ENCODE measurements at places on chromosomes 16 and 17.

DNA sequence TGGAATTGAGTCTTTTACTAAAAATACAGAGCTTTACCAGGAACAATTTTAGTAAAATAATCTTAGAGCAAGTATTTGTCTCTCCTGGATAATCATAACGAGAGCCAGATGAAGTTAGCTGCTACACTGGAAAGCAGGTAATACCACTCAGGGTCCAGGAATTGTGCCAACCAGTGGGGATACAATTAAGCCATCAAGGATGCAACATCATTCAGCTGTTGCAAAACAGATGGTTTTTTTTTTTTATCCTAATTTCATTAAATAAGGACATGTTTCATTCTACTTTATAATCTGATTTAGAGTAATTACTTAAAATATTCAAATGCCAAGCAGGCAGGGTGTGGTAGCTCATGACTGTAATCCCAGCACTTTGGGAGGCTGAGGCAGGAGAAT, 10.2 kb downstream of the MMD start:
- no peak for DNase-seq

DNA sequence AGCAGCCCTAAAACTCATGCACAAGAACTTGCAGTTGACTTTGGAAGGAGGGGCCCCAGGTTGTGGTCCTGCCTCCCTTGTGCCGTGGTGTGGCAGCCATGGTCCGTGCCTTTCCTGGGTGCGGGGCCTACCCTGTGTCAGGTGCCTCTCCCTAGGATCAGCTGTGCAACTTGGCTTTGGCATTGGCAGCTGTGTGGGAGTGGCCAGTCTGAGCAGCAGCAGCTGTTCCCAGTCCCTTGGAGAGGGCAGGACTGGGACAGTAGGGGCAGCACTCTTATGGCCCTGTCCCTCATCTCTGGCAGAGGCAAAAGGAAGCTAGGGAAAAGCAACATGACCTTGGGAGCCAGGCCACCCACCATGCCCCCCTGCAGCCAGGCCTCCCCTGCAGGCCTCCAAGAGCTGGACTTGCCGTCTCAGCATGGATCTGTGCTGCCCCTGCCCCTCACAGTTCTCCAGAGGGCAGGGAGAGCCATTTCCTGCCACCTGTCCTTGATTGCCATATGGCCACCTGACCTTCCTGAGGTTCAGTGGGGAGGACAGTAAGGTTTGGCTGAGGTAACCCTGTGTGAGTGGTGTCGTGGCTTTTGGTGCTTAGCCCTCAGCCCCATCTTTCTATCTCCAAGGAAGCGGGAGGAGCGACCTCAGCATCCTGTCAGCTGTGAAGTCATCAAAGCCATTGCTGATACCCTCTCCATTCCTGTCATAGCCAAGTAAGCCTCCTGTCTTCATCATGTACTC, 15.5 kb upstream of the NFATC3 start:
- peak; percentile 68 for DNase-seq

GRCh38 chr16:29650771-29651170, 12.3 kb upstream of the SPN start:
- no peak for DNase-seq

DNA sequence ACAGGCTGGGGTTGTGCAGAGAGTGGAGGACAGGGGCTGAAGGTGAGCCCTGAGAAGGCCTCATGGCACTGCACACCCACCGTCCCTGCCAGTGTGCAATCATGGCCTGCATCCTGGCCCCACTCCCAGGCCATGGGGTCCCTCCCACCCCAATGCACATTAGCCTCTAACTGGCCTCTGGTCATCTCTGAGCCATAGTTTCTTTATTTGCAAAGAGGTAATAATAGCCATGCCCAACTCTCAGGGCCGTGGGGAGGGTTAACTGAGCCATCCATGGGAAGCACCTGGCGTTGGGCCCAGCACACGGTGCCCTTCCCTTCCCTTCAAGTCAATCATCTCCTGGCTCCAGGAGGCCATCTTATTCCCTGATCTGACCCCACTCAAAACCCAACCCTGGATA, 10.8 kb upstream of the ITGA3 start:
- no peak for DNase-seq

- DNase-seq = no peak
Measured at GRCh38 chr17:630801-631200, 83.8 kb downstream of the VPS53 start.

DNA sequence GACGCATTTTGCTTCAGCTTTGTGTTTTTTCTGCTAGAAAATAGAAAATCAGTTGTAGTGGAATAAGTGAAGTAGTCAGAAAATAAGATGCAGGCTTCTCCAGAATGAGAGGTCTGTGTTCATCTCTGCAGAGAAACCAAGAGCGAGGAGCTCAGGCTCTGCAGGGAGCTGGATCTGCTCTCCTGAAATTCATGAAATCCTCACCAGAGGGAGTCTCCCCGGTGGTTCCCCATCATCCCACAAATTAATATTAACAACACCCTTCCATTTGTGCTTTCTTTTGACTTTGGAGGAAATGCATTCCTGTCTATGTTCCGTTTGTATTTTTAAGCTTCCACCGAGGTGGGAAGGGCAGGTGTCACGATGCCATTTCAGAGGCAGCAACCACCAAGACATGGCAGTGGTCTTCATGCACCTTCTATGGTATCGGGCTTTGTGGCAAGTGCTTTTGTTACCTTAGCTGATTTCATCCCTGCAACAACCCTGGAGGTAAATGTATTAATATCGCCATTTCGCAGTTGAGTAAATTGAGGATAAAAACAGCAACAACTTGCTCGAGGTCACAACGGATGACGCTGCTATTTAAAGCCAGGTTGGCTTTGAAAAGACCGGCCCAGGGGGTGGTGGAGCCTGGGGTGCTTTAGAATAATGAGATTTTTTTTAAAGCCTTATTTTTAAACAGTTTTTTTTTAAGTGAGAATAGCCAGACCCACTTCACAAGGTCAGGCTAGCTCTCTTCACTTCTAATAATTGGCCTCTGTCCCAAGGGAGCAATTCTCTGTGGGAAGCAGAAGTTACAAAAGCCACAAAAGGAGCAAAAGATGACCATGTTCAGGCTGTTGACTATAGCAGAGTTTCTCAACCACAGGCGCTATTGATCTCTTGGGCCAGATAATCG, 367.6 kb upstream of the ERCC4 start:
- no peak for DNase-seq

DNA sequence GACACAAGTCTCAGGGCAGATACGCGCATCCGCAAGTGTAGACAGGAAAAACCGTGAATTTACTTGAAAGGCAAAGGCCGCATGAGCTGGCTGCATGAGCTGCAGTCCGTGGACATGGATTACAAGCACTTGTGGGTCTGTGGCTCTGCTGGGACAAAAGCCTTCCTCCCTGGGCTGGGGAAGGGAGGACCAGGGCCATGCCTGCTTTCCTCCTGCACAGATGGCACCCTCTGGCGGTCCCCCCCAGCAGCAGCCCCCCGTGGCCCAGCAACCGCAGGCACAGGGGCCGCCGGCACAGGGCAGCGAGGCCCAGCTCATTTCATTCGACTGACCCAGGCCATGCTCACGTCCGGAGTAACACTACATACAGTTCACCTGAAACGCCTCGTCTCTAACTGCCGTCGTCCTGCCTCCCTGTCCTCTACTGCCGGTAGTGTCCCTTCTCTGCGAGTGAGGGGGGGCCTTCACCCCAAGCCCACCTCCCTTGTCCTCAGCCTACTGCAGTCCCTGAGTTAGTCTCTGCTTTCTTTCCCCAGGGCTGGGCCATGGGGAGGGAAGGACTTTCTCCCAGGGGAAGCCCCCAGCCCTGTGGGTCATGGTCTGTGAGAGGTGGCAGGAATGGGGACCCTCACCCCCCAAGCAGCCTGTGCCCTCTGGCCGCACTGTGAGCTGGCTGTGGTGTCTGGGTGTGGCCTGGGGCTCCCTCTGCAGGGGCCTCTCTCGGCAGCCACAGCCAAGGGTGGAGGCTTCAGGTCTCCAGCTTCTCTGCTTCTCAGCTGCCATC, 1.7 kb upstream of the MRPL12 start:
- DNase-seq = peak; percentile 46

DNA sequence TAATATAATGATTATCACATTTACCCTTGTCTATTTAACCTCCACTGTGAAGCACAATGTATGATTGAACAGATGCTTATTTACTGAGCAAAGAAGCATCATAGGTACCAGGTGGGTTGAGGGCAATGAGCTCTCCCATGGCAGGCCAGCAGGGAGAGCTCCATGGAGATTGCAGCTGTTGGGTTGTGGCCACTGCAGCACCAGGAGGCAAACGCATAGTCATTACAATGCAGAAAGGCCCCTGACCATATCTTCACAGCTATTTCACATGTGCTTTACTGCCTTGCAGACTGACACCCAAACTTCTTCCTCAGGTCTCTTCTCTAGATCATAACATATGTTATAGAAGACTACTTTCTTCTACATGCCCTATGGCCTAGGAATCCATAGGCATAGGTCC, 75.0 kb downstream of the MMD start:
- no peak for DNase-seq

GRCh38 chr16:86396901-86397311, 113.4 kb upstream of the FOXF1 start:
- no peak for DNase-seq

DNA sequence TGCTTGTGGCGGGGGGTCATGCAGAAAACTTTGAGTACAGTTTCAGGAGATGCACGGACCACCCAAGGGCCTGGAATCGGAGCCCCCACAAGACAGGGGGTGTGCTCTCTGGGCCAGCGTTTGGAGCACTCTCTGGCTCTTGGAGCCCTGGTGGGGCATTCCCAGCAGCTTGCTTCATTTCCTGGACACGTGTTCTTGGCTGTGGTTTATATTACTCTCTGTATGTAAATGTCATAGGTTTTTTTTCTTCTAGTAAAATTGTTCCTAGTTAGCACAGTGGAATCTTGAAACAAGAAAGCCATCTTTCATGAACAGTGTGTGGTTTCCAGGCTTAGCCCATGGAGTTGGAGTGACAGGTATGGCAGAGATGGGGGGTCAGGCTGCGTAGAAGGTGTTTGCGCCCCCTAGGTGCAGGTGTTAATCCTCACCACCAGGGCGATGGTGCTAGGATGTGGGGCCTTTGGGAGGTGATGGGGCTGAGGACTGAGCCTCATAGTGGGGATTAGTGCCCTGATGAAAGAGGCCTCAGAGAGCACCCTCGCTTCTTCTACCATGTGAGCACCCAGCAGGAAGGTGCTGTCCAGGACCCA, 79.8 kb downstream of the JPH3 start:
- DNase-seq = peak; percentile 32

DNA sequence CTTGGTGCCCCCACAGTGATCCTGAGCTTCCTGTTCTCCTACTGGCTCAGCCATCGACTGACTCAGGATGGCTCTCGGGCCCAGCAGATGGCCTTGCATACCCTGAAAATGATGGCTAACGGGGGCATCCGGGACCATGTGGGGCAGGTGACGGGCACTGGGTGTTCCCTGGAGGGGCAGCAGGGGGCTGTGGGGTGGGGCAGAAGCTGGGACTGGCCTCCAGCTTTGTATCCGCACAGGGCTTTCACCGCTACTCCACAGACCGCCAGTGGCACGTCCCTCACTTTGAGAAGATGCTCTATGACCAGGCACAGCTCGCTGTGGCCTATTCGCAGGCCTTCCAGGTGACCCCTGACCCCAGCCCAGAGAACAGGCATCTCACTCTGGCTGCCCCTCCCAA, 3.0 kb downstream of the SPATA20 start:
- no peak for DNase-seq

DNA sequence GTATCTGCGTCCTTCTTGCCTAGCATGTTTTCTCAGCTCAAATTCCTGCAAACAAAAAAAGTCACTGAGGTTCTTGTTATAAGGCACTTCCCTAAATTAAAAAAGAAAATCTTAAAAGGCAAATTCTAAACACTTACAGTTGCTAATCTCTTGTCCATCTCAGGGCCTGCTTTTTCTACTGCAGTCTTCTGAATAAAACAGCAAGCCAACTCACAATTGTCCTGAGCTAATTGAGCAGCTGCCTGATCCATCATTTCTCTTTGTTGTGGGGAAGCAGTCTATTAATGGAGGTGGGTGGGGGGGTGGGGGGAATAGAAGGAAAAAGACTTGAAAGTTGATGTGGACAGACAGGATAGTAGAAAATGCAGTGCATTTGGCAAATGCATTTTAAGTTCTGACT, 27.0 kb downstream of the SETD6 start:
- no peak for DNase-seq

GRCh38 chr16:64380751-64381150, 741.1 kb downstream of the CDH11 start:
- no peak for DNase-seq

Data from activated CD4-positive, alpha-beta T cell treated with anti-CD3 and anti-CD28 coated beads, Interleukin-10, Interleukin-2, amounts not matched to agents 100 ng/mL and 50 ng/mL, durations not matched to agents 16 hours and 8 hours (primary cell).